Spleen (tissue), 13 donors: ENCODE measurements at places on chromosomes 13 and 19. TPM values are rescaled to one million over a fixed set of nuclear protein-coding genes. Genes with fewer than 3 reads are reported as not detected.

GRCh38 chr19:10052602-10053360 is 33.3 kb upstream of the SHFL start:
- no peak for DNase-seq

The MICOS13 gene
- total RNA-seq = 38.7 TPM

DNA sequence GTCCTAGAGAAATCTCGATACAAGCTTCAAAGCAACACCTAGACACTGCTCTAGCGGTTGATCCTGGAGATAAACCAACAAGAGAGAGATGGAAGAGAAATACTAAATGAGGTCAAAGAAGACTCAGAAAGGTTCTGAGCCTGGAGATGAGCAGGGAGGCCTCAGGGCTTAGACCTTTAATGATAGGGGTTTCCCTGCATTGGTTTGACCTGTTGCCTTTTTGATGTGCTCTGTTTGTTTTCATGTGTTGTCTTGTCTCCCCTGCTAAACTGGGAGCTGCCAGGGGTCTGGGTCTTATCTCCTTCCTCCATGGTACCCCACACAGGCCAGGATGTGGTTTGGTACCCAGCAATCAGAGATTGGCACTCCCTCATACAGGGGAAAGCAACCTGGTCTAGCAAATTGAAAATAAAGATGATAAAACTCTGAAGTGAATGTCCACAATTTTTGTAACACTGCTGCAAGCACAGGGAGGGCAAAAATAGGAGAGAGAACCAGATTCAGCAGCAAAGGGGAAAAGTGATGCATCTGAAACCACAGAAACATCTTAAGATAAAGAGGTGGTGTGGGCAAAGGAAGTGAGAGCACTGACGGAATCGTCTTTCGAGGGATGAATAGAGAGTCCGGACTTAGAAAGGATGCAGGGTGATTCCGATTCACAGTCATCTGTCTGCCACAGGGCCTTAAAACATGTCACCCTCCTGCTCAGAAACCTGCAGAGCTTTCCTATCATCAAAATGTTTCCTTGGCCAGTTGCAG is 3.5 kb downstream of the FFAR2 start:
- DNase-seq = no peak

GRCh38 chr13:98686270-98686669 is 66.2 kb downstream of the SLC15A1 start:
- DNase-seq = no peak

GRCh38 chr13:85654227-85654626 is 145.0 kb downstream of the SLITRK6 start:
- DNase-seq = no peak

- DNase-seq = no peak
Measured at GRCh38 chr13:72970301-72970880, 88.4 kb upstream of the KLF5 start.

- DNase-seq = no peak
Measured at GRCh38 chr13:25686831-25687470, 315.2 kb downstream of the ATP8A2 start.

GRCh38 chr19:39350156-39350555 is 7.9 kb downstream of the SAMD4B start:
- DNase-seq = no peak

- no peak for DNase-seq
Measured at GRCh38 chr13:64083396-64083795, 2667.7 kb upstream of the PCDH20 start.

GRCh38 chr13:40818926-40819325 is 29.5 kb downstream of the SLC25A15 start:
- DNase-seq = no peak

GRCh38 chr19:17074634-17075034 is 618 bp downstream of the HAUS8 start:
- DNase-seq = no peak

GRCh38 chr13:24613128-24613527 is 67.1 kb upstream of the ATP12A start:
- no peak for DNase-seq

DNA sequence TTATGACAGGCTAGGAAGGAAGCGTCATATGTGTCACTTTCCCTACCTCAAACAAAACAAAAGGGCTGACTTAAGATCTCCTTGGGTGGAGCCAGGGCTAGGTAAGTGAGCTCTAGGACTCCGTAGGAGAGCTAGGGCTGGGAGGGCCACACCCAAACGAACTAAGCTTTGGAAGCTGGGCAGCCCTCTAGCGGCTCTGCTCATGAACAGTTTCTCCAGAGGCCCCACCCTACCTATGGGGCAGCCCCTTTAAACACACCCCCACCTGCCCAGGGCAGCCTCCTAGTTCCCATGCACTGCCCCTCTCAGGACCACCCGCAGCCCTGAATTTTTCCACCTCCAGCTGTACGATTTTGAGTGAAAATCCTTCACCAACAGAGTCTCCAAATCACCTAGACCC is 3.5 kb downstream of the PEG3 start:
- DNase-seq = no peak

The SLC44A2 gene
- total RNA-seq = 274 TPM

The LGALS7B gene
- total RNA-seq = 33.5 TPM

GRCh38 chr13:72853000-72853399 is 71.1 kb downstream of the PIBF1 start:
- DNase-seq = no peak

The CRTC1 gene
- total RNA-seq = 15.7 TPM
